ENCODE measurements at places on chromosomes 6 and 20.

DNA sequence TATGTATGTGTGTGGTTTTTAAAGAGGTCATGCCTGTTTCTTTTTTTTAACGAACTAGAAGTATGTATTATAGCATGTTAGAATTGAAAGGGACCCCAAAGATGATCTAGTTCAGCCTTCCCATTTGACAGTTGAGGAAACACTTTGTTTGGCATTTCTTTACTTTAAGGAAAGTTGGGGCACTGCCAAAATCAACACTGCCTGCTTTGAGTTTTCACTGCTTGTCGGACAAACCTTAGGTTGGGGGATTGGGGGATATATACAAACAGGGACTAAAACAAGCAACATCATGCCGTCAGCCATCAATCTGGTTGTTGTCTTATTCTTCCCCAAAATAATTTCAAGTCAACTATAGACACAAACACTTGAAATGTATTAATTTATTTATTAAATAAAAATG, 14.1 kb upstream of the CALHM6 start:
- DNase-seq, result no peak

GRCh38 chr6:107784669-107785068, 39.4 kb downstream of the SCML4 start:
- no peak for DNase-seq

DNA sequence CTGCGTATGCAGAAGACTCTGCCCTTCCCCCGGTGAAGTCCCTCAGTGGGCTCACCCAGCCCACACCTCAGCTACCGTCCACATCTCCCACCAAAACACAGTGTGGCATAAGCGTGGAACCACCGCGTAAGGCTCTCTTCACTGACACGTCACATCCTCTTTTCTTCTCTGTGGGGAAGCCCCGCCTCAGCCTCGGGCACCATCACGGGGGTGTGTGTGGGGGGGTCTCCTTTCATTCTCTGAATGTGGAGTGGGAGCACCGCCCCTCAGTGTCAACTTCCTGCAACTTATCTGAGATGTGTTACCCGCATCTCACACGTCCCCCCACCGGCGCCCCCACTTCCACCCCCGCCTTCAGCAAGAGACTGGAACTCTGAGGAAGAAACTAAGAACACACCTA, 388.4 kb upstream of the JARID2 start:
- no peak for DNase-seq

- no peak for DNase-seq
Observed at GRCh38 chr20:13681248-13682125, 42.8 kb upstream of the TASP1 start.

GRCh38 chr20:16528078-16528477, 45.2 kb downstream of the KIF16B start:
- DNase-seq, result no peak

- DNase-seq, result no peak
Observed at GRCh38 chr6:119259027-119259426, 90.5 kb downstream of the MAN1A1 start.

DNA sequence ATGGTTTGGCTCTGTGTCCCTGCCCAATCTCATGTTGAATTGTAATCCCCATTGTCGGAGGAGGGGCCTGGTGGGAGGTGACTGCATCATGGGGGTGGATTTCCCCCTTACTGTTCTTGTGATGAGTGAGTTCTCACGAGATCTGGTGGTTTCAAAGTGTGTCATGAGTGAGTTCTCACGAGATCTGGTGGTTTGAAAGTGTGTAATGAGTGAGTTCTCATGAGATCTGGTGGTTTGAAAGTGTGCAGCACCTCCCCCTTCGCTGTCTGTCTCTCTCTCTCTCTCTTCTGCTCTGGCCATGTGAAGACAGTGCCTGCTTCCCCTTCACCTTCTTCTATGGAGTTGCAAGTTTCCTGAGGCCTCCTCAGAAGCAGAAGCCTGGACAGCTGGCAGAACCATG, 87.6 kb downstream of the MYLK4 start:
- no peak for DNase-seq

DNA sequence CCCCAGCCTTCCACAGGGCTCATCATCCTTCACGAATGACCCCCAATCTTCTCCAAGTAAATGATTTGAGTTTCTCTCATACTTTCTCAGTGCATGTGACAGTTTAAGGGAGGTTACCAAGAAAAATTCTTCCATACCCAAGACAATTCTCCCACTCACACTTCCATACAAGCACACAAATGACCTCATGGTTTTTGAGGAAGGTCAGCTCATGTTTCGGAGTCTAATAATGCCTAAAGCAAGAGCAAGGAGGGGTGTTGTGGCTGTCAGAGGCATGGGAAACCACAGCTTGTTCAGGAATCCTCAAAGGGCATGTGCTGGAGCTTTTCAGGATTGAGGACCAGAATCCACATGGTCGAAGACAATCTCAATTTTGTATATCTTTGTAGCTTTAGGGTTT, 279.0 kb downstream of the MAFB start:
- DNase-seq, result no peak

- DNase-seq, result no peak
Observed at GRCh38 chr20:13333793-13334192, 112.7 kb downstream of the ISM1 start.

GRCh38 chr6:113351173-113351834, 505.8 kb upstream of the MARCKS start:
- DNase-seq, result no peak

DNA sequence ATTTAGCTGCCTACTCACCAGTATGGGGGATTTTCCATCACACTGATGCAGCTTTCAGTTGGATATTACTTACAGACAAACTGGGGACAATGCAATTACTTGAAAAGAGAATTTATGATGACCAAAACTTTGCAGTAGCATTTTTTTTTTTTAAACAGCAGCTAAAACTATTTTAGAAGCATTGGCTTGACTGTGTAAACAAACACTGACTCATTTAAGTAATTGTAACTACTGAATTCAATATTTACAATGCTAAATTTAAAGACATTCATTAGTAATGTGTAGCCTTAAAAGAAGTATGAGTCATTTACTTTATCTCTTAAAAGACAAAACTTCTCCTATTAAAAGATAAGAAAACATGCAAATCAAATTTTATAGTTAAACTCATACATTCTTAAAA, 295.9 kb upstream of the FERMT1 start:
- DNase-seq, result no peak

DNA sequence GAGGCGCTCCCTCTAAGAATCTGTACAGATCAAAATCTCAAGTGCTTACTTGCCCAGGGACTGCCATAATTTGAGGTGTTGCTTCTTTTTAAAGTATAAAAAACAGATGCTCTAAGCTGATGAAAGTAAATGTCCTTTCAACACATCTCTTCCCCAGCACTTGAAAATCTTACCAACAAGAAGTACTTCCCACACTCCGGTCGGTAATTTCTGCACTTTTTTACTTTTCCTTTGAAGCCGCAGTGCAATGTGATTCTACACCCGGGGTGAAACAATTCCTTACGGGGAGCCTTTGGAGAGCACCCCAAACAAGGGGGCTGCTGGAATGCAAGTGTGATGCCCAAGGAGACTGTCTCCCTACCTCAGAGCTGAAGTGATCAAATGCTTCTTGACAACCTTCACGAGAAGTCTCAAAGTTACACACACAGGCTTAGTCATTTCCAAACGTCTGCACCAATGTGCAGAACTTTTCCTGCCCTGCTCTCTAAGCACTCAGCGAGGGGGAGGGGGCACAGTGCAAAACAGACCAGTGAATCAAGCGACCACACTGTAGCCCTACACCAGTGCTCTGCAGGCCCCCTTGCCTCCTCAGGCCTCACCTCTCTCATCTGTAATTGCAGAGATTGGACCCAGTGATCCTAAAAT, 56.7 kb downstream of the ATXN1 start:
- no peak for DNase-seq

DNA sequence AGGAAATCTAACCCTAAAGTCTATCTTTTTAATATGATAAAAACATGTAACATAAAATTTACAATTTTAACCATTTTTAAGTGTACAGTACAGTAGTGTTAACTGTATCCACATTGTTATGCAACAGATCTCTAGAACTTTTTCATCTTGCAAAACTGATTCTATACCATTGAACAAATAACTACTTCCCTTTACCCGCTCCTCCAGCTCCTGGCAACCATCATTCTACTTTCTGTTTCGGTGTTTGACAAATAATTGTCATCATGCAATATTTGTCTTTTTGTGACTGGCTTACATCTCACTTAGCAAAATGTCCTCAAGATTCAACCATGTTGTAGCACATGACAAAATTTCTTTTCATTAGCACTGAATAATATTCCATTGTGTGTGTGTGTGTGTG, 203.2 kb downstream of the SIM1 start:
- DNase-seq, result no peak

DNA sequence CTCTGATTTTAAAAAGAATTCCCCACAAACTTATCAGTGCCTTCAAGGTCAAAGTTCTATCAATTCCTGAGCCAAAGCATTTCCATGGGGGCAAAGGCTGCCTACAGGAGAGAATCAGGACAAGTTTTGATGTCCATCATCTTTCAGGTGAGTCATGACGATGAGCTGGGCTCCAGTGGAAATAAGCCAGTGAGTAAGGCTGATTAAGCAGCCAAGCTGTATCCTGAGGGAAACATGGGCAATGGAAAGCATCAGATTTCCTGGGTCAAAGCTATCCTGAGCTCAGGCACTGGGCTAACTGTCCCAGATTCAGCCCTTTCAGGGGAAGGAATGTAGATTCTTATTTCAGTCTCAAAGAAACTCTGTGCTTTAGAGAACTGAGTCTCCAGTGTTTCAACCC, 377.4 kb downstream of the CD109 start:
- DNase-seq, result no peak

DNA sequence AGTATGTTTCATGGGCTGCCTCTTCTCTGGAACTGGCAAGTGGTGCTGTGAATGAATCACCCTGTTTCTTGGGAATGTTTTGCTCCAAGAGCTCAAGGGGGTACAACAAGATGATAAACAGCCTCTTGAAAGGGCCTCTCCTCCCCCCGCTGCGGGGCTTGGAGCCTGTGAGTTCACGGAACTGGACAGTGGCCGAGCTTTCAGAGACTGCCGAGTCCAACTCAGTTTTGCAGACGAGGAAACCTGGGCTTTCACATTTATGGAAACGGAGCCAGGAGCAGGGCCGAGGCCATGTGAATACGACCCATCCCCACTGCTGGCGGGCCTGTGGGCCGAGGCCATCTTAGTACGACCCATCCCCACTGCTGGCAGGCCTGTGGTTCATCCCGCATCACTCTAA, 18.2 kb upstream of the SRC start:
- no peak for DNase-seq

DNA sequence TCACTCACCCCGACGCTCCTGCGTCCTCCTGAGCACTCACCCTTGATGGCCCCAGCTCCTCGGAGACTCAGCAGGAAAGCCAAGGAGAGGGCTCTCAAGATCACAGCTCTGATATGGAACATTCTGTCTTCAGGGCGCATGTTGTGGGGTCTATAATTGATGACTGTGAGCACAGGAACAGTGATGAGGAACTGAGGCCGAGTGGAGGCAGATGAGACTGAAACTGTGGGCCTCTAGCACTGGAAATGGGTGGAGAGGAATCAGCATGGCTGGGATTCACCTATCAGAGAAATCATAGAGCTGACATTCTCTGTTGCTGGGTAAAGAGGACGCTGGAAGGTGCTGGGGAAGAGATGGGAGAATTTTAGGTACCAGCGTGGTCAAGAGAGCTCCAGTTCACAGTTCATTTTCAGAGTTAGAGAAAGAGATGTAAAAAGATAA, at the start of gene HLA-DPA1:
TSS of gene HLA-DPA1 (minus strand) at position 219 of the 441 bp plus-strand sequence.
- no peak for DNase-seq

DNA sequence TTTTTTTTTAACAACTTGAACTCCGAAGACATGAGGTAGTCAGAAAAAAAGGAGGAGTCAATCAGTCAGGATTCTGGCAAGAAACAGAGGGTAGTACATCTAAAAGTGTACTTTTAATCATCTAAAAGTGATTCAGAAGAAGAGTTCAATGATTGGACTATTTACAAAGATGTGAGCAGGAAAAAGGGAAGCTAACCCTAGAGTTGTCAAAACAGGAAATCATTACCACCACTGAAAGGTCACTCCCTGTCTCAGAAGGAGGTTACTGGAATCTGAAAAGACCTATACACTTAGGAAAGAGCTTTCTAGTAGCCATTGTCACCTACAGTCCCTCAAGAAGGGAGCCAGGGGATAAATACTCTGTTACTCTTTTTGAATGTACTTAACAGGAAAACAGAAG, 16.7 kb upstream of the LMBRD1 start:
- no peak for DNase-seq

- no peak for DNase-seq
Observed at GRCh38 chr20:51396365-51396909, 146.1 kb downstream of the NFATC2 start.

- no peak for DNase-seq
Observed at GRCh38 chr20:62381202-62381797, 5.6 kb upstream of the RPS21 start.

DNA sequence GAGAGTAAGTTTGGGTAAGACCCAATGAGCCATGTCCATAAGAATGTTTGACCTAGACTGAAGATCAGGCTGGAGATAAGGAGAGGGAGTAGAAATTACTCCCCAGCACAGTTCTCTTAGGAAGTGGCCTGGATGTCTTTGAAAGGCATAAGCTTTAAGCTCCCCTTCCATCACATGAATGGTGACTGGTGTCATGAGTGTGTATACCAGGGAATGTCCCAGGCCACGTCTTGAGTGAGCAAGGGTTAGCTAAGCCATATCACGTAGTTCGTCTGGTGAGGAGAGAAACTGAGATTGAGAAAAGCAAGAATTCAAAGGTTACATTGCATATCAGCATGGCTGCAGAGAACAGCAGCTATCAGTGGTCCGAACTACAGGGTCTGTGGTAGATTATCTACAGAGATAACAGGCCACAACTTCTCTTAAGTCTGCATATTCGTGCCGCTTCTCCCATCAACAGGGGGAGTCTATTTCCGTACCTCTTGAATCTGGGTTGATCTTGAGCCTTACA, 60.1 kb upstream of the BMP2 start:
- no peak for DNase-seq

DNA sequence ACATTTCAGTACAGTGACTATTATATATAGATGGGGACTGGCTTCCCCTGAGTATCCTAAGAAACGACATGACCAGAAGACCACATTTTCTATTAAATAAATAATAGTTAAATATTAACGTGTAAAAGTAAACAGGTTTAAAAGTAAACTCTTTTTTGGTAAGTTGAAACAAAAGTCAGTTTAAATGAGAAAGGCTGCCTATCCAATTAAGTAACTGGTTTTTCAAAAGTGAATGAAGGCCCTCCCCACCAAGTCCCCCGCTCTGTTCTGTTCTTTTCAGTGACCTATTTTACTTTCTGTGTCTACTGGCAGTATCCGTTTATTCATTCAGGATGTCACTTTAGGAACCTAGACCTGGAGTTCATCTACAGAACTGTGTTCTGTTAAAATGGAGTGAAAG, 32.0 kb downstream of the QKI start:
- DNase-seq, result no peak

GRCh38 chr6:12967686-12968085, 251.1 kb downstream of the PHACTR1 start:
- DNase-seq, result no peak

GRCh38 chr20:42252116-42252515, 633.9 kb upstream of the CHD6 start:
- DNase-seq, result no peak
